CD4-positive, alpha-beta memory T cell (primary cell): ENCODE measurements at places on chromosomes 7 and 10. TPM values are rescaled to one million over a fixed set of nuclear protein-coding genes. Genes with fewer than 3 reads are reported as not detected.

Gene NRF1
- 38.1 TPM for total RNA-seq

Gene PLXDC2
- 0.90 TPM for total RNA-seq

Gene HIPK2
- total RNA-seq, result 34.1 TPM

Gene GPR85
- total RNA-seq, result not detected

Gene MINDY4
- total RNA-seq, result 1.2 TPM

Gene IFIT1B
- total RNA-seq, result not detected

Gene TMEM254
- 16.6 TPM for total RNA-seq

- no peak for DNase-seq
Measured at GRCh38 chr10:84243759-84244158, 1.1 kb upstream of the RGR start.

DNA sequence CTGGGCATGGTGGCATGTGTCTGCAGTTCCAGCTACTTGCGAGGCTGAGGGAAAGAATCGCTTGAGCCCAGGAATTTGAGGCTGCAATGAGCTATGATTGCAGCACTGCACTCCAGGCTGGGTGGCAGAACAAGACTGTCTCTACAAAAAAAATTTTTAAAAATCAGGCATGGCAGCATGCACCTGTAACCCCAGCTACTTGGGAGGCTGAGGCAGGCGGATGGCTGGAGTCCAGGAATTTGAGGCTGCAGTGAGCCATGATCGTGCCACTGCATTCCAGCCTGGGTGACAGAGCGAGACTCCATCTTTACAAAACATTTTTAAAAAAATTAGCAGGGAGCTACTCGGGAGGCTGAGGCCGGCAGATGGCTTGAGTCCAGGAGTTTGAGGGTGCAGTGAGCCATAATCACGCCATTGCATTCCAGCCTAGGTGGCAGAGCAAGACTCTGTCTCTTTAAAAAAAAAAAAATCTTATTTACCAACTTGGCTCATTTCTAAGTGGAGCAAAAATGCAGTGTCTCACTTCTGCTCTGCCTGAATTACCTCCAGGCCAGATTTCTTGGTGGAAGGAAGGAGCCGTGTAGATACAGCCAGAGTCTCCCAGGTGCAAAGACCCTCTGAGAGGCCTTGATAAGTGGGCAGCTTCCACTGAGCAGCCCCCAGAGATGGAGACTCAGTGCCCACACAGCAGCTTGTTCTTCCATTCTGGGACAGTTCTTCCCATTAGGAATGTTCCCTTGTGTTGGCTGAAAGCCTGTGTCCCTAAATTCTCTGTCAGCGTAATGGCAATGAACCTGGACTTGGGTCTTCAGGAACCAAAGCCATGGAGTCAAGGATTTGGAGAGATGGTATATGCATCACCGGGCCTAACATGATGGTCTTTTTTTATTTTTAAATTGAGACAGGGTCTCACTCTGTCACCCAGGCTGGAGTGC is 30.0 kb downstream of the GTF2IRD1 start:
- DNase-seq, result no peak

GRCh38 chr7:38565289-38565688 is 65.9 kb downstream of the AMPH start:
- DNase-seq, result no peak

- no peak for DNase-seq
Measured at GRCh38 chr7:27364344-27364758, 121.7 kb downstream of the EVX1 start.

DNA sequence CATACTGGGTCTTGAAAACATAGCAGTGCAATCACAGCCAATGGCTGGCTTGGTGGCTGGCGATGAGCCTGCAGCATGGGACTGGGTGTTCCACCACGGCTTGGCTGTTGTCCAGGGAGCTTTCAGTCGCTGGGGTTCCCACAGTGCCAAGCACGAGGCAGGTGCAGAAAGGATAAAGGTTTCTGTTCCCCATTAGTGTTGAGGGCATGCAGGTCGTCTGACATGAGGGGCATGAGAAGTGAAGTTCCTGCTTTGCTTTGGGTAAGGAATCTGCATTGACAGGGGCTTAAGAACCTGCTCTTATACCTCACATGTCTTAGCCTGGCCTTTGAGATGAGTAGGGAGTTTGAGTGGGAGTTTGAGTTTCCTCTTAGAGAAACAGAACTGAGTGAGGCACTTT is 9.0 kb upstream of the CFTR start:
- no peak for DNase-seq

- no peak for DNase-seq
Measured at GRCh38 chr10:132907821-132908620, 34.3 kb downstream of the CFAP46 start.
